Brain (organoid and tissue), 16 donors: ENCODE measurements at places on chromosomes 11 and 22.

DNA sequence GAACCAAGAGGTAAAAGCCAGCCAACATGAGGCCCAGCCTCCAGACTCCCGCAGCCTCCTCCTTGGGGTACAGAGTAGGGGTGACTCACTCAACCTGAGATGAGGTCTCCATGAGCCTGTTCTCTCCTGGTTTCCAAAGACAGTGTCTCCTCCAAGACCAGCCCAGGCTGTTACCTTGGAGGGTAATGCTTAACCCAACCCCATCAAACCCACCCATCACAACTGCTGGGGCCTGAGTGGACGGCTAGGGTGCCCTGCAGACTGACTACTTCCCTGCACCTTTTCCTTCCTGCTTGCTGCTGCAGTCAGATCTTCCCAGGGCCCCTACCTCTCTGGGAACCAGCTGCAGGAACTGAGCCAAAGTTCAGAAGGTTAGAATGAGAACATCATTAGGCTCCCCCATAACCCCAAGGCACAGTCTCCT is 5.1 kb upstream of the NOL12 start:
- no peak for DNase-seq

DNA sequence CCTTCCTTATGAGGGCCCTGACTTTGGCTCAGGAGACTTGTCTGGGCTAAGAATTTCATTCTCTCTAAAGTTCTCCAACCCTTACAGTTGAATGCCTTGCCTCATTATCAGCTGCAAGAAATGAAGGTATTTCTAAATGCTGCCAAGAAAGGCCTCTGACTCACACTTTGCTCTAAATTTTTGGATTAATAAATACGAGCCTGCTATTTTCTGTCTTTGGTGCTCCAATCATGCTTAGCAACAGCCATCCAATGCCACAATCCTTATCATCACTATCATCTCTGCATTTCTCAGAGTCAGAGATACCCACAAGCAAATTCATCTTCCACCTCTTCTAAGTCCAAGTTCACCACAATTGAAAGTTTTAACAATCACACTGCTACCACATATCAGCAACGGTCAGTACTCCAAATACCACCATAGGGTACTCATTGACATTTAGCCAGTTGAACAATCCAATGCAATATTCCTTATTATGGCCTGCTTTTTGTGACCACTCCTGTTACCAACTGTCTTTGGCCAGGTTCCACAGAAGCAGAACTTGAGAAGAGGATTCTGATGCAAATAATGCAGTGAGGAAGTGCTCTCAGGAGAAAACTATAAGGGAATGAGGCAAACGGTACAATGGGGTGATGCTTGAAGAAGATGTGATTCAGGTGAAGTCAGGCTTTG is 5.7 kb downstream of the PATE2 start:
- no peak for DNase-seq

GRCh38 chr11:11010624-11011127 is 152.8 kb upstream of the ZBED5 start:
- DNase-seq, result peak; percentile 75

GRCh38 chr22:23754220-23754919 is at the start of gene VPREB3:
Gene VPREB3 (minus strand): TSS chr22:23754425. CDS start chr22:23754363, 62 bp downstream.
- DNase-seq, result no peak

DNA sequence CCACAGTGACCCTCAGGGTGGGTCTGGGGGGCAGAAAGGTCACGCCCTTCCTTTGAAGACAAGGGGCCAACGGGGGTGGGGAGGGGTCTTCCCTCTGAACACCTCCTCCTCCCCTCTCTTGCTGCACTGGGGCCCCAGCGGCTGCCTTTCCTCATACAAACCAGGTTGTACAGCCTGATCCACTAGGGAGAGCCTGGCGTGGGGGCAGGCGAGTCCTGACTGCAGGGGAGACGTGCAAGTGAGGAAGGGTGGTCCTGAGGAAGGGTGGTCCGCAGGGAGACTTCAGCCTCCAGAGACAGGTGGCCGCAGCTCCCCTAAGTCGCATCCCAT is 43.6 kb upstream of the LINC01488 start:
- DNase-seq, result no peak

DNA sequence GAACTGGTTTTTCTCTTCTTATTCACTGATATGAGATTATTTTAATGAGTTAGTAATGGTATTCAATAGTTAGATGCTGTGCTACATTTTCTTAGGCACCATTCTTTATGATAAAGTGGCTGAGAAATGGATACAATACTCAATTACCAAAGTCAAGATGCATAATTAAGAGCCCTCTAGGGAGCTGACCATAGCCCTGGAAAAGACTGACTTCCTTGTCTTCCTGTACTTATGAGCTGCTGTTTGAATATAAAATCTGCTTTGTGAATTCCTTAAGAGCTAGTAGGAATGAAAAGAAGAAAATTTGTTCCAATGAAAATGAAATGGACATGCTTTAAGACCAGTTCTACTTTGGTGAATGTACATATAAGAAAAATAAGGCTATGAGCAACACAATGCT is 452.3 kb downstream of the KCNA4 start:
- DNase-seq, result no peak

DNA sequence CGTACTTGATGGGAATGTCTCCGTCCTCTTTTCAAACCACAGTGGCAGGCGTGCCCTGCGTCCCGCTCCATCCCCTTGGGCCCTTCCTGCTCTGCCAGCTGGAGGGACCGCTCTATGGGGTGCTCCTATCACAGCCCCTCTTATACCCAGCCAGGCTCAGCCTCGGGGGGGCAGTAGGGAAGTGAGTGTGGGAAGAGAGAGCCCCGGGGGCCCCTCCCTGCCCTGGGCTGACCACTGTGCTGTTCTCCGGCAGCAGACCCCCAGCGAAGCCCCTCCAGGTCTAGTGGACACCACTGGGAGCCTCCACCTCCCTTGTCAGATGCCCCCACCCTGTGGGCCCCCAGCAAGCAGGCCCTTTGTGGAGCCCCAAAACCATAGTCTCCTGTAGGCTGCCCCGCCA is 572.5 kb downstream of the BRD1 start:
- DNase-seq, result no peak

GRCh38 chr11:12482839-12483238 is 105.5 kb downstream of the PARVA start:
- no peak for DNase-seq

GRCh38 chr22:29574762-29575450 is 6.0 kb downstream of the NIPSNAP1 start:
- DNase-seq, result no peak

GRCh38 chr22:27206374-27207133 is 549.2 kb downstream of the MIAT start:
- no peak for DNase-seq

DNA sequence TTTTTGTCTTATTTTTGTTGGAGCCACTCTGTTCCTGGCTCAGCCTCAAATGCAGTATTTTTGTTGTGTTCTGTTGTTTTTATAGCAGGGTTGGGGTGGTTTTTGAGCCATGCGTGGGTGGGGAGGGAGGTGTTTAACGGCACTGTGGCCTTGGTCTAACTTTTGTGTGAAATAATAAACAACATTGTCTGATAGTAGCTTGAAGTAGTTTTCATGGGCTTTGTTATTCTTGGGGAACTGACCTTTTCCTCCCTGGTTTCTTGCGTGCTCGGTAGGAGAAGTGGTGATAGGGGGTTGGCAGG is 6.0 kb upstream of the MCM5 start:
- no peak for DNase-seq

GRCh38 chr11:35689081-35689996 is 26.8 kb downstream of the TRIM44 start:
- DNase-seq, result no peak
